ENCODE measurements at places on chromosomes 6 and 20.

DNA sequence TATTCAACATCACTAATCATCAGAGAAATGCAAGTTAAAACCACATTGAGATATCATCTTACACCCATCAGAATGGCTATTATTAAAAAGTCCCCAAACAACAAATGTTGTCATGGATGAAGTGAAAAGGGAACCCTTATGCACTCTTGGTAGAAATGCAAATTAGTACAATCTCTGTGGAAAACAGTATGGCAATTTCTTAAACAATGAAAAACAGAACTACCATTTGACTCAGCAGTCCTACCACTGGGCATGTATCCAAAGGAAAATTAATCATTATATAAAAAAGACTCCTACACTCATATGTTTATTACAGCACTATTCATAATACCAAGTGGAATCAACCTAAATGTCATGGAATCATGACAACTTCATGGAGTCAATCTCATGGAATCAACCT, 611.3 kb upstream of the GJE1 start:
- no peak for DNase-seq

- no peak for DNase-seq
Observed at GRCh38 chr6:1477432-1478090, 88.2 kb downstream of the FOXF2 start.

- no peak for DNase-seq
Observed at GRCh38 chr20:58832457-58832856, 18.2 kb downstream of the GNAS-AS1 start.

DNA sequence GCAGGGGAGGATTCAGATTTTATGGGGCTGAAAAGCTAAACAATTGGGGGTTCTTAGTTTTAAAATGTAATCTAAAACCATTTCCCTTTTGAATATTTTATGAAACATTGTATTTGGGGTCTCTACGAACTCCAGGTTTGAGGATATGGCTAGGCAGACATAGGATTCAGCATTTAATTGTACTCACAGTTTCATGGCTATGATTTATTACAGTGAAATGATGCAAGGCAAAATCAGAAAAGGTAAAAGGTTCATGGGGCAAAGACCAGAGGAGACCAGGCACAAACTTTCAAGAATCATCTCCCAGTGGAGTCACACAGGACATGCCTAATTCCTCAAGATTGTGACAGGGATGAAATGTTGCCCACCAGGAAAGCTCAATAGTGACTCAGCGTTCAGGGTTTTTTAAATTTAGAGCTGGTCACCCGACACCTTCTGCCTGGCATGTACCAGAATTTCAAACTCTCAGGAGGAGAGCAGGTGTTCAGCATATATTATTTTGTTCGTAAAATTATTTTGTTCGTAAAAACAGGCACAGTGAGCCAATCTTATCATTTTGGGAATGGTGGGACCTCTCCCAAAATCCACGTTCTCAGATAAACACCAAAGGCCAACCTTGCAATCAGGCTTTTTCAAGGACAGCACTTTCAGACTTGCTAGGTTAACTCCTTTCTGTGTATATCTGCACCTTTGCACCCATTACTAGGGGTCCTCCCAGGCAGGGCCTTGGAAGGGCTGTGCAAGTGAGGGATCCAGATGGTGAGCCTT, 270.3 kb downstream of the NKAIN2 start:
- no peak for DNase-seq

GRCh38 chr20:51961964-51962761, 159.8 kb upstream of the SALL4 start:
- no peak for DNase-seq

- DNase-seq, result no peak
Observed at GRCh38 chr20:63734111-63734945, 2.1 kb upstream of the LIME1 start.

DNA sequence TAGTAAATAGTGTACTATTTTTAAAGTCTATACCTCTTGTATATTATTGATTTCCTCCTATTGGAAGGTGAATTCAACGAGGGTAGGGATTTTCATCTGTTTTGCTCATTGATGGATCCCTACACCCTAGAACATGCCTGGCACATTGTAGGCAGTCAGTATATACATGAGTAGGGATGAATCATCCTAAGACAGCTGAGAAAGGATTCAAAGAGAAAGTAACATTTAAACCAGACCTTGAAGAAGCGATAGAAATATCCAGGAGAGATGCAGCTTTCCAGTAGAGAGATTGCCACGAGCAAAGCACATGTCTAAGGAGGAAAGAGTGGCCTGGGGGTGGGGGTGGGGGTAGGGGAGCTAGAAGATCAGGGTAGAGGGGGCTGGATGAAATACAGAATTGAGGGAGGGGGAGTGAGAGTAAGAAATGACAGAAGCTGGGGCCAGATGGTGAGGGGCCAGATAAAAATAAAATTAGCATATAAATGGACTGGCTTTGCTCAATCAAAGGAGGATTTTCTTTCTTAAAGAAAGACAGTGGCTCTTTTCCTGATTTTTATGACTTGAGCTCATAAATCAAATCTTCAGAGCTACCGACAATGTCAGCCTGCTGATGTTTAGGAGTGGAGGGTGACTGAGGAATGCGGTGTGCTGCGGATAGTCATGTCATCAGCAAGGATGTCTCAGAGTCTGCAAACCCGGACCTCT, 168.2 kb downstream of the SAMD5 start:
- DNase-seq, result no peak

DNA sequence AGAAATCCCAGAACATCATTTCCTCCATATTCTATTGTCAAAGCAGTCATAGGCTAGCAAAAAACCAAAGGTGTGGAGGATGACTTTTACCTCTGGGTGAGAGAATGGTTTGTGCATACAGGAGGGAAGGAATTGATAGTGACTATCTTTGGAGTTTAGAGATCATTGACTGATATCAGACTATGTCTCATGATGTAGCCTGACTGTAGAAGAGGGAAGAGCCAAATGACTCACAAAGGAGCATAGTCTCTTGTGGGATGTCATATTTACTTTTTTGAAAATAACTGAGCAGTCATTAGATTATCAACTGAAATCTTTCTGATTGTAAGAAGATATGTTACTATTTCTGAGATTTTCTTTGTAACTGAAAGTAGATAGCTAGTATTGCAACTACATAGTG, 158.5 kb downstream of the FLRT3 start:
- no peak for DNase-seq

GRCh38 chr6:52749556-52750152, 13.6 kb downstream of the GSTA2 start:
- DNase-seq, result no peak

- DNase-seq, result peak; percentile 45
Observed at GRCh38 chr6:106178900-106179299, 92.8 kb downstream of the PRDM1 start.

GRCh38 chr6:157056275-157056674, 267.0 kb downstream of the TMEM242 start:
- DNase-seq, result peak; percentile 70

DNA sequence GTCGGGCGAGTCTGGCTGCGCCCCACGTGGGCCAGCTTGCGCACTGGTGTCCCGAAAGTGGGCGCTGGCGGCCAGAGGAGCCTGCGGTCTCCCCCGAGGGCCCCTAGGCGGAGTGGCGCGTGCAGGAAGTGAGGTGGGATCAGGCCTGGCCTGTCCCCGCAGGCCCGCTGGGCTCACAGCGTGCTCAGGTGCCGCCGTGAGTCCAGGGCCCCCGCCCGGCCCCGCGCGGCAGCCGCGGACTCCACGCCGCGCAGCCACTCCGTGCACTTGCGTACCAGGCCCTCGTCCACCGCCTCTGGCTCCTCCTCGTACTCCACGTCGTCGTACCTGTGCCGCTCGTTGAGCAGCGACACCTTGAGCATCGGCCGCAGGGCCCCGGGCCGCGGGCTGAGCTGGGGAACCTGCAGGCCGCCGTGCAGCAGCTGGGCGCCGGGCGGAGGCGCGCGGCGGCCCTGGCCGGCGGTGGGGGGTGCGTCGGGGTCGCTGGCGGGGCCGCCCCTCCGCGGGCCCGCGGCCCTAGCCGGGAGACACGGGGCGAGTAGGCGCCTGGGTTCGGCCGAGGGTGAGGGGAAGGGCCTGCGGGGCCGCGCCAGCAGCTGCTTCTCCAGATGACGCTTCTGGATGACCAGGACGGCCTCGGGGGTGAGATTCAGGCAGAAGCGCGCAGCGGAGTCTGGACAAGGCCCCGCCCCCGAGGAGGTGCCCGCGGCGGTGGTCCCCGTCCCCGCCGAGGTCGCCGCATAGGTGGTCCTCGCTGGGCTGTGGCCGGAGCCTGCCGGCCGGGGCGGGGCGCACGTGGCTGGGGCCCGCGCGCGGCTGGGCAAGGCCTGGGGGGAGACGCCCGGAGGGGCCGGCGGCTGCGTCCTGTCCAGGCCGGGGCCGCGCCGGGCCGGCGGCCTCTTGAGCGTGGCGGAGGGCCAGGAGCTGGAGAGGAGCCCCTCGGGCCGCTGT, 835 bp downstream of the PRR18 start:
- no peak for DNase-seq

DNA sequence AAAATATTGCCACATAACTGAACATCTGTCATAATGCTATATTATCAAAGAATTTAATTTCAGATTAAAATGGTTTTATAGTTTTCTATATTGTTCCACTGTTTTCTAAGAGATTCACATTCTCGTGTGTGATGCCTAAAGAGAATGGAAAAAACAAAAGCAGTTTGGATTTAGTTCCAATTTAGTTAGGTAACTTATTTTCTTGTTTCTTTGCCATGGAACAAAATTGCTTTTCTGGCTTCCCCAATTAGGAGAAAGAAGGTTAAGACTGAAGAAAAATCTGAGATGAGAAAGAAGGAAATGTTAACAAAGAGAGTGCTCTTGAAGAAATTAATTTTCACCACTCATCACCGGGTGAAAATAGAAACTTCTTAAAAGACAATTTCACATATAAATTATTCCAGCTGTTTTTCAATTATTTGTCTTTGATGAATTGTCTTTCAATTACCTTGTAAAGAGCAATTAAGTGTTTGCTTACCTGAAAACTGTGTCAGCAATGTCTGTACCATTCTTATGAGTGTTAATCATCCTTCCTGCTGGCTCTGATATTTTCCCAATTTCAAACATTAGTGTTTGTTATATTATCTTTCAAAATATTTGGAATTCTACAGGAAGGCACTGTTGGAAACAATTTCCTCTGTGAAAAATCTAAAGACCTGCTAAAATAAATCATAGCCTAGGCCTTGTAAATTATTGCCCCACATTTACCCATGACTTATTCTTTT, 19.5 kb downstream of the PHACTR2 start:
- no peak for DNase-seq

- no peak for DNase-seq
Observed at GRCh38 chr6:79813143-79813850, 134.1 kb downstream of the ELOVL4 start.

DNA sequence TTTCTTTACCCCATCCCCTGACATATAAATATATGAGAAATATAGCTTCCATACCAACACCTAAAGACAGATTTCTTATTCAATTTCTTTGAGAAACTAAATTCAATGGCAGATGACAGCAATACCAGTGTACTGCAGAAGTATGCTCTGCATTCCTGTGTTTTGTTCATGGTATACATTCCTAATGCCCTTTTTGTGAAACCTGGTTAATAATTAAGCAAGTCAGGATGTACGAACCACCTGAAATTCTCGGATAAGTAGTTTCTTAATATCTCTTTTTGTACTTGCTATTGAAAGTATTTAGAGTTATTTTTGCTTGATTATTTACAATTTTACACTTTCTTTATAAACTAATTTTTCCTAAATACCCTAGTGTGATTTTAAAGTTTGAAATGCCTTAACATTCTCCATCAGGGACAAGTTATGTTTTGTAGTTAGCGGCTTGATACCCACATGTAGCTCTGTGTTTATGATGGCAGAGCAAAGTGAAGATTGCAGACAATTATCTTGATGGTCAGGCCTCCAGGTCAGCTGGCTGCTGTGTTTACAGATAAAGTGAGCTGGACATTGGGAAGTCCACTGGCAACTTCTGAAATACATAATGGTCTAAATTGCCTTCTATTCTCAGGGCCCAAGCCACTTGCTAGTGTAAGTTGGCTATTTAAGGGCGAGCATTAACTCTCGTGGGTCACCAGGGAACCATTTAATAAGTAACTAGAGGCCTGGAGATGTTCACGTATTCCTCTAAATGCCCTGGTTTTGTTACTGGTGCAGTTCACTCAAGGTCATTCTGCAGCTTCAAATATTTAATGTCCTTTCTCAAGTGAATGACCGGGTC, 58.2 kb downstream of the PLCB1 start:
- DNase-seq, result no peak

GRCh38 chr20:21240394-21240793, 62.7 kb upstream of the XRN2 start:
- DNase-seq, result no peak

DNA sequence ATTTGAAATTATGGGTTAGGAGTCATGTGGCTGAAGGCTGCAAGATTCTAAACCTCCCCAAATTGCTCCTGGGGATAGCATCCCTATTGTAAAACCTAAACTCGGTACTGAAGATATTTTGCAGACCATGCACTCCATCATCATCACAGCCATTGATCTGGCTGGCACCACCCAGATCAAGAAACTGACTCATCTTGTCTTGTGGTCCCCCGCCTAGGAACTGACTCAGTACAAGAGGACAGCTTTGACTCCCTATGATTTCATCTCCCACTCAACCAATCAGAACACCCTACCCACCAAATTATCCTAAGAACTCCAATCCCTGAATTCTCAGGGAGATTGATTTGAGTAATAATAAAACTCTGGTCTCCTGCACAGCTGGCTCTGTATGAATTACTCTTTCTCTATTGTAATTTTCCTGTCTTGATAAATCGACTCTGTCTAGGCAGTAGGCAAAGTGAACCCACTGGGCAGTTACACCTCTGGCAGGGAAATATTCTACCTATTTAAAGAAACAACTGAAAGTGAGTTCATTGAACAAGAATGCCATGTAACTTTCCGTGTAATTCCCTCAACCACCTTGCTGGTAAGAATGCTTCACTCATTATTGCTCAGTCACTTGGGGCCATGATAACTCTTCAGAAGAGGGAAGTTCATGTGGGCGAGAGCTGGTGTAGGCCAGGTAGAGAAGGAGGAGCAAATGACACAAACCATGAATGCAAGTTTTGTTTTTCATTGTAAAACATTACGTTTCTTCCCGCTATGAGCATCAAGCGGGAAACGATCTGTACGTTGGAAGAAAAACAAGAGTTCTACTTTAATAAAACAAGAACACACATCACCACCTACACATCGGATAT, 602.9 kb upstream of the ARID1B start:
- no peak for DNase-seq

DNA sequence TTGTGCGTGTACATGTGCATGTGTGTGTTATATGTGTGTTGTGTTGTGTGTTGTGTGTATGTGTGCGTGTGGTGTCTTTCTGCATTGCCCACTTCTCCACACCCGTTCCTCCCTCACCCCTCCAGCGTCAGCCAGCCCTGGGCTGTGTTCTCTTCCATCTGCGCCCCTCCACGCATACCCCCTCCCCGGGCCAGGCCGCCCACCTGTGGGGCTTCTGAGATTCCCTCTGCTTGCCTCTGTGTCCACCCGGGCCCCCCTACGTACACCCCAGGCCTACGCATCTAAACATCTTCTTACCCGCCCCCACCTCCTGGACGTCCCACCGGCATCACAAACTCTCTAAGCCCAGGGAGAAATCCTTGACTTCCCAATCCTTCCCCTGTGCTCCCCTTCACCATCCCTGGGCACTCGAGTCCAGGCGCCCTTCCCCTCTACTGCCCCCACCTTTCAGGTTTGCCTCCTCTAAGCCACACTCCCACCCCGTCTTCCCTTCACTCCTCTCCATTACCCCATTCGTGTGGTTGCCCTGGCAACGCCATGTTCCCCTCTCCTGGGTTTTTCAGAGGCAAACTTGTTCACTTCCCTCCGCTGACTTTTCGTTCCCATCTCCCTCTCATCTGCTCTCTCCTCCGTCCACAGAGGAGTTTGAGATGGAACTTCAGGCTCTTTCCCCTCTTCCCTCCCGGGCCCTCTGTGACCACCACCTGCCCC, 81.7 kb upstream of the NNAT start:
- DNase-seq, result no peak

All from activated CD4-positive, alpha-beta T cell treated with anti-CD3 and anti-CD28 coated beads, Interleukin-2, amount 10 ng/mL, durations not matched to agents 24 days and 14 days (primary cell).